ENCODE measurements at places on chromosomes 12 and 14.

GRCh38 chr12:93664573-93665138 lies 12.5 kb upstream of the CRADD start:
- no peak for DNase-seq

DNA sequence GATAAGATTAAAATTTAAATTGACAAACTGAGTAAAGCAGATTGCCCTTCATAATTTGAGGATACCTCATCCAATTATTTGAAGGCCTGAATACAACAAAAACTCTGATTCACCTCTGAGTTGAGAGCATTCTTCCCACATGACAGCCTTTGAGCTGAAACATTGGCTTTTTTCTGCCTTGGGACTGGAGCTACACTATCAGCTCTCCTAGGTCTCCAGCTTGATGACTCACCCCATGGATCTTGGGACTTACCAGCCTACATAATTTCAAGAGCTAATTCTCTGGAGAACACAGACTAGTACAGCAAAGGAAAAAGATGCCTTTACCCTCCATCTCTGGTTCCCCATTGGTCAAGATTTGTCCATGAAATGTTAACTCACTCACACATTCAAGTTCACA lies 555.1 kb downstream of the FOXG1 start:
- no peak for DNase-seq

DNA sequence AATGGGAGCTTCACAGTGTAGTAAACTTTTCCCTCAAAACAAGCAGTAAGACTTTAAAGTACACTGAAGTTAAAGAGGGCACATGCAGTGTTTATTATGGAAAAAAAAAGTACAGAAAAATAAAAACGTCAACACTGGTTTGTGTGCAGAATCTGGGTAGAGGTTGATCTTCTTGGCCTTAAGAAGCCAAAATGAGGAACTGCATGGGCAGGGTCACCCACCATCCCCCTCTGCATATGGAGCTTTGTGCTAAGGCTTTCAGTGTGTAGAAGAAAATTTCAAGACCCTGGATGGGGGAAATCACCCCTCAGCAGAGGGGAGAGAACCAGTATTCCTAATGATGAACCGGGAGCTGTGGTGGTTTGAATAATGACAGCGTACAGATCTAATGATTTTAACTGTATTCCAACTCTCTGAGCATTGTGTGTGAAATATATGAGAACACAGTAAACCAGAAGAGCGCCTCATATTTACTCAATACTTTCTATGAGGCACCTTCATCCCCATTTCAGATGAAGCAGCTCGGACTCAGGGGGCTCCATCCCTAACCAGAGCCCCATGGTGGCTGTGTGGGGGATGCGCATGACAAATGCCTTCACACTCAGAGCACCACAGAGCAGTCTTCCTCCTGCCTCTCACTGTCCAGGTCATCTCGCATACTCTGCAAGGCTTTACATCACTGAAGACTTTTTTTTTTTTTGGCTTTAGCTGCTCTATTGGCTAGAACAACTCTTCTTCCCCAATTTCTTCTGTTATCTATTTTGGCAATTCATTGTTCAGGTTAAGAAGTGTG lies 33.4 kb downstream of the ACADS start:
- no peak for DNase-seq

DNA sequence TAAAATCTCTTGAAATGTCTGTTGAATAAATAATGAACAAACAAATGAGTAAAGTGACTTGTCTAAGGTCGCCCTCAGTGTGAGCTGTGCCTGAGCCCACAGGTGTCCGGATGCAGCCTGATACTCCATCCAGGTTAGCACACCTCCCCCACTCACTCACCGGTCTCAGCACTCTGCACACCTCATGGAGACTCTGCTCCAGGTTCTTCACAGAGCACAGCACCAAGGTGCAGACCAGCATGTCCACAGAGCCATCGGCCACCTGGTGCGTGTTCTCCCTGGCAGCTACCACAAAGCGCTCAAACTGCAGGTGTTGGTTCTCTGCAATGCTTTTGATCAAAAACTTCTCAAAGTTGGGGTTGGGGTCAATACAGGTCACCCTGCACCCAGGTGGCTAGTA lies 4.1 kb upstream of the KRT7 start:
- DNase-seq: no peak

GRCh38 chr14:100168506-100168905 lies 9.1 kb upstream of the DEGS2 start:
- peak; percentile 78 for DNase-seq

- DNase-seq: no peak
Observed at GRCh38 chr14:88823968-88824313, 510 bp upstream of the TTC8 start.

- DNase-seq: no peak
Observed at GRCh38 chr14:61406198-61406597, 84.8 kb downstream of the PRKCH start.

GRCh38 chr14:95128140-95128539 lies 29.2 kb downstream of the DICER1 start:
- DNase-seq: no peak

DNA sequence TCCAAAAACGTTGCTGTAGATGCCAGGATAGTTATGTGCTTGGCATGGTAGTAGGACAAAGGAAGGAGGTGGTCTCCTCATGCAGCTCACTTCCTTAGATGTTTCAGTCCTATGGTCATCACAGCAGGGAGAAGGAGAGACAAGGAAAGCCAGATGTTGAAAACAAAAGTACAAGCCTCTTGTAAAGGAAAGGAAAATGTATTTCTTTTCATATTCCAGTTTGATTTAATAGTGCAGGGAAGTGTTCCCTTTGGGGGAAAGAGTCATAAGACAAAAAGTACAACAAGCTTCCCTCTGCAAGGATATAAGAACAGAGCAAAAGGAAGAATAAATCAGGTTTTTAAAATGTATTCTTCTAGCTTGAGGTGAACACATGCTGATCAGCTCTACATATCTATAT lies 8.6 kb upstream of the TMCC3 start:
- DNase-seq: no peak

GRCh38 chr12:14769969-14770495 lies 33.2 kb downstream of the WBP11 start:
- peak; percentile 65 for DNase-seq

DNA sequence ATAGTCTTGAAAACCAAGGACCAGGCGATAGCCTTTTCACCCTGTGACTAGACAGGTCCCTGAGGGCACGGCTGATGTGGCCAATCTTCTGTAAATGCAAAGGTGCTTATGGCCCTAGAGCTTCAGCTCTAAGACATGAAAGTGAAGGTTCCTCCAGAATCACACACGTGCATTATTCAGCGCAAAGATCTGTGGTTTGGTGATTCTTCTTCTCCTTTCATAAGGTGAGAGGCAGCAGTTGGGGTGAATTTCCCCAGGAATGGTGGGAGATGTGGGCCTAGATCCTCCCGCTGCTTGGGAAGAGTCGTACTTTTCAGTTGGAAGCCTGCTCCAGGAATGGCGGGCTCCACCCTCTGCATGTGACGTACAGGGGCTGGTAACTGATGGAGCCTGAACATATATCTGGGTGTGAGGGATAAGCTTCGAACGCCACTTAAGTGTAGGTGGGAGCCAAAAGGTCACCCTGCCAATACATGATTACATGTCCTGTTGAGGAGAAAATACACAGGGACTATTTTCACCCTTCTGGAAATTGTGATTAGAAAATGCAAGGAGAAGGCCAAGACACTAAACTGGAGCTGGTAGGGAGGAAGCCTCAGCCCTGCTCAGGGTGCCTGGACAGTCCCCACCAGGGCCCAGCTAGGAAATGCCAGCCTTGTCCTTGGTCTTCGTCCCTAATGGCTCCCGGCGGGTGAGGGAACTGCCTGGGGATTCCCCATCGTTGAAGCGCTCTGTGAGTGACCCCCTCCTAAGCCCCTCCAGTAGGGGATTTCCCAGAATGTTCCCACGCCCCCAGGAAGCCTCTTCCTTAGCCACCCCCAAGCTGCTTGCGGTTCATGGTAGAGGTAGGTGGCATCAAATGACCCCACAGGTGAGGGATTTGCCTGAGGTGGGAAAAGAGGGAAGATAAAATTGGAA lies 17.6 kb downstream of the BATF start:
- no peak for DNase-seq

GRCh38 chr12:542395-543113 lies 82.8 kb downstream of the B4GALNT3 start:
- DNase-seq: no peak

DNA sequence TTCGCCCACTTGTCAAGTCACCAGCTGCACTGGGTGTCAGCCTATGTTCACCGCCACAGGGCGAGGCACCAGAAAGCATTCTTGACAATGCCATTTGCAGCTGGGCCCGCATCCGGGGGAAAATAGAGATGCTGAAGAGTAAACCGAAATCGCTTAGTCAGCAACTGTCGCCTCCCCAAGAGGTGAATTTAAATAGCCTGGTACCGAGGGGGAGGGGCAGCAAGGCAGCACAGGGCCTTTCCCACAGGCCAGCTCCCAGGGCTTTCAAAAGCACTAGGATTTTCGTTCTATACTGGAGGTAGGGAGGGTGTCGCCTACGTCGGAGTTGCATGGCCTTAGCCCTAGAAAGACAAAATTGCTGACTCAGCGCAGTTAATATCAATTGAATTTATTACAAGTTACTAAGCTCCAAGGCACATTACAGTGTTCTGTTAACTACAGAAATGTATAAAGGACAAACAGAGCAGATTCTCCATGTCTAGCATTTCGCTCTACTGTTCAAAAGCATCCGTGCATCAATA lies 4.3 kb downstream of the IRF2BPL start:
- no peak for DNase-seq

GRCh38 chr12:80648881-80649280 lies 58.6 kb upstream of the MYF6 start:
- DNase-seq: no peak

GRCh38 chr12:21618566-21618965 lies 13.9 kb upstream of the GYS2 start:
- no peak for DNase-seq

- DNase-seq: no peak
Observed at GRCh38 chr14:55180006-55180405, 11.4 kb downstream of the DLGAP5 start.

GRCh38 chr14:80390906-80391305 lies 179.6 kb upstream of the DIO2 start:
- DNase-seq: no peak

DNA sequence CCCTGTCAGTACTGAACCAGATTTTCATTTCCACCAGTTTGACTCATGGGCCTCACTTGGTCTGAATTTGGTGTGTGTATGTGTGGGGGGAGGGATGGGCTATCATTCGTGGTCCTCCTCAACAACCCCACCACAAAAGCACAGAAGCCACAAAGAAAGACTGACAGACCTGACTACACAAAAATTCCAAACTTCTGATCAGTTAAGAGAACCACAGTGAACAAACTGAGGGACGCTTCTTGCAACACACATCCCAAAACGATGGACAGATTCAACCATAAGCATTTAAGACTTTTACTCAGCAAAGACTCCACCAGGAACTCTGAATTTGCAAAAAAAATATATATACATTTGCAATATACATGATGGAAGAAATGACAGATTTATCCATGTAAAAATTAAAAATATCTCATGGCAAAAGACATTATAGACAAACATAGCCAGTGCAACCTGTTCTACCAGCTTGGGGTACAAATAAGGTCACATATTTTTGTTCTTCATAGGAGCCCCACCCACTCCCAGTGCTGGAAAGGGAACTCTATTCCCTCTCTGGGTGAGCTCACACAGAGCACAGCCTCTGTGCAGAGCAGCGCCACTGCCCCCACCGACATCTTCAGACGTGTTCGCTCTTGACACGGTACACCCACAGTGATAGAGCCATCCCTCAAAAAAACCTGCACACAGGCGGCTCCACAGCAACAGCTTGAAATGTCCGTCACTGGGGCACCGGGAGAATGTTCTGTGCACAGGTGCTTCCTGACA lies 49.7 kb downstream of the JAG2 start:
- no peak for DNase-seq

All from HL-60 (cell line).